ENCODE measurements at places on chromosomes 7 and 10.

DNA sequence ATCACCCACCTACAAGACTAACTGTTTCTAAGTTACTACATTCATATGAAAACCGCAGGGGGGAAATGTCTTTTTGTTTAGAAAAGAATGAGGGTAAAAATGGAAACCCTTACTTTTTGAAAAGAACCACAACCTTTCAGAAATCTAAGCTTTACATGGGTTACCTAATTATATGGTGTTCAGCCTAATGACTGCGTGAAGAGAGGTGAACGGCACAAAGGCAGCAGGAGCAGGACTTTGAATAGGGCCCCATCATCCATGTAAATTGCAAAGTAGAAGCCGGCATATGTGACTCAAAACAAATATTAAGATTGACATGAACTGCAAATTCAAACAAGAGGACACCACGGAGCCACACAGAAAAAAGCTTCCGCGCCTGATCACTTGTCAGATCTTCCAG, 25.1 kb downstream of the NEBL start:
- DNase-seq = no peak

DNA sequence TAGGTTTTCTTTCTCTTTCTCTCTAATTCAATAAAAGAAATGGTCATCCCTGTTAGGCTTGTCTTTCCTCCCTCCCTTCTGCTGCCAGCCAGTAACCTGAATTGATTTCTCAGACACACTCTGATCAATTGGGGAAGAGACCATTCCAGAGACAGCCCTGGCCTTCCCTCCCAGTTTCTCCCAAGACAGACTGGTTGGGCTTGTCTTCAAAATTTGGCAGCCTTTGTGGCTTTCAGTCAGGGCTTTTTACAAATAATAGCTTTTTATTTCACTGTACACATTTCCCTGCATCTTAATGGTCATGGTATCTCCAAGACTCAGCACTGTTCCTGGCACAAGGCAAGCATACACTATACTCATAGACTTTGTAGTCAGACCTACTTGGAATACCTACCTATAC, 33.9 kb downstream of the BCAP29 start:
- DNase-seq = no peak

- DNase-seq = no peak
Measured at GRCh38 chr7:83415840-83416239, 233.1 kb downstream of the SEMA3E start.

GRCh38 chr10:117431160-117431559, 55.9 kb upstream of the PDZD8 start:
- no peak for DNase-seq

DNA sequence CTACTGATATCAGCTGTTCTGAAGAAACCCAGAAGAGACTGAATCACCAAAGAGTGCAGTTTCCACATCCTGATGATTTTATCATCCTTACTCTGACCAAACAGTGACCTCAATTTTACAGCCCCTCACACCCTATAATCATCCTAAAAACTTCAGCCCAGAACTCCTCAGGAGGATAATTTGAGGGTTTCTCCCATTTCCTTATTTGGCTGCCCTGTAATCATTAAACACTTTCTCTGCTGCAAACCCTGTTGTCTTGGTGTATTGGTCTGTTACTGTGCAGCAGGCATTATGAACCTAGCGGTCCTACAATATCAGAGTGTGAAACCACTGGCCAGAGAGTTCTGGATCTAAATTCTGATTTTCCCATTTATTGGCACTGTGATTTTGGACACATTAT, 141.7 kb downstream of the PCLO start:
- no peak for DNase-seq

DNA sequence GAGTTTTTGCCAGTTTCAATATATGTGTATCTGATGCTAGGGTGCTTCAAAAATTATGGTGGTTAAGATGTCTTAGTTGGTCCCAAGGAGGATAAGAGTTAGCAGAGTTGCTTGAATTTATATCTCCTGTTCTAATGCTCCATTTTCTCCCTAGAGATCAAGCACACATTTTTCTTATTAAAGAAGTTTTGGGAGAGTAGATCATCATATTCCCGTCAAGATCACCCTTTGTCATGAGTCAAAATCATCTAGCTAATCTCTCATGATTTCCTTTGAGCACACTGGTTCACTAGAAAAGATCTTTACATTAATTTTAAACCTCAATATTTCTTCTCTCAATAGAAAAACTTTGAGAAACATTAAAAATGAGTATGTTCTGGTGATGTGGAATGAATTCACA, 429.9 kb upstream of the SEMA3A start:
- DNase-seq = no peak

DNA sequence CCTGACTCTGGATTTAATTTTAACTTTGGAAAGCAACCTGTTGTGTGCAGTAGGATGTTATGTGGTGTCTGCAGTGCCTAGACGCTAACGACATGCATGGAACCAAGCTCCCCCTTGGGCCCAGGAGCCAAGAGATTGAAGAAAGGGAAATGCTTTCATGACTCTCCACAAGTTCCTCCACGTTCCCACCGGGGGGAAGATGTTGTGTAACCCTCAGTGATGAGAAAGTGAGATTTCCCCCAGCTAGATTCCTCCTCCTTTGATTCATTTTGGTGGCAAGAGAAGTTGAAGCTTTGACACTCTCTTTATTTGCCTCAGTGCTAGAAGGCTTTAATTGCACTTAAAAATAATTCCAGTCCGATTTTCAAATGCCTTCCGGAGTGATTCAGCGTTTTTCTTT, 157.9 kb upstream of the INSYN2A start:
- DNase-seq = no peak

DNA sequence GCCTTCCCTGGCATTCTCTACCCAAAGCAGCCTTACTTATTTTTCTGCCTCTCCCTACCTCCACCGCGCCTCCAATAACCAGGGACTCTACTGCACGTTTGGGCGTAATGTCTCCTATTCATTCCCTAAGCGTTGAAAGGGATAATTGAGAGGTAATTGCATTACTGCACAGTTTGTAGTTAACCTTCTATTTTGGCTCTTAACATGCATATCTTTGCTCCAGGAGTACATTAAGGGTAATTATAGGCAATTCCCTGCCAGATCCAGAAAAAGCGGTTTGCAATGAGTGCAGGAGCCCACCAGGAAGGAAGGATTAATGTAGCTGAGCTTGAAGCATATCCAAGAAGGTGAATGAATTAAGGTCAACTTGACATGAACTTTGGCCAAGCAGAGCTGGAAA, 558.4 kb downstream of the TYW1 start:
- no peak for DNase-seq
